A549 treated with RU486 at 1 μM for 4 hours (cell line): ENCODE measurements at places on chromosomes 6 and 20. TPM values are rescaled to one million over a fixed set of nuclear protein-coding genes. Genes with fewer than 3 reads are reported as not detected.

The CTSZ gene
- total RNA-seq: 148 to 192 TPM (median 181 TPM) in 5 replicates

The HNF4A gene
- total RNA-seq: 10.9 to 16.1 TPM (median 13.4 TPM) in 5 replicates

The XKR7 gene
- total RNA-seq: 0.01 TPM in 1 of 5 replicates, not detected in the others

The RGS17 gene
- total RNA-seq: 3.5 to 7.8 TPM (median 7.0 TPM) in 5 replicates

The OR12D3 gene
- total RNA-seq: not detected in 5 replicates
